ENCODE measurements at places on chromosomes 11 and 22.

DNA sequence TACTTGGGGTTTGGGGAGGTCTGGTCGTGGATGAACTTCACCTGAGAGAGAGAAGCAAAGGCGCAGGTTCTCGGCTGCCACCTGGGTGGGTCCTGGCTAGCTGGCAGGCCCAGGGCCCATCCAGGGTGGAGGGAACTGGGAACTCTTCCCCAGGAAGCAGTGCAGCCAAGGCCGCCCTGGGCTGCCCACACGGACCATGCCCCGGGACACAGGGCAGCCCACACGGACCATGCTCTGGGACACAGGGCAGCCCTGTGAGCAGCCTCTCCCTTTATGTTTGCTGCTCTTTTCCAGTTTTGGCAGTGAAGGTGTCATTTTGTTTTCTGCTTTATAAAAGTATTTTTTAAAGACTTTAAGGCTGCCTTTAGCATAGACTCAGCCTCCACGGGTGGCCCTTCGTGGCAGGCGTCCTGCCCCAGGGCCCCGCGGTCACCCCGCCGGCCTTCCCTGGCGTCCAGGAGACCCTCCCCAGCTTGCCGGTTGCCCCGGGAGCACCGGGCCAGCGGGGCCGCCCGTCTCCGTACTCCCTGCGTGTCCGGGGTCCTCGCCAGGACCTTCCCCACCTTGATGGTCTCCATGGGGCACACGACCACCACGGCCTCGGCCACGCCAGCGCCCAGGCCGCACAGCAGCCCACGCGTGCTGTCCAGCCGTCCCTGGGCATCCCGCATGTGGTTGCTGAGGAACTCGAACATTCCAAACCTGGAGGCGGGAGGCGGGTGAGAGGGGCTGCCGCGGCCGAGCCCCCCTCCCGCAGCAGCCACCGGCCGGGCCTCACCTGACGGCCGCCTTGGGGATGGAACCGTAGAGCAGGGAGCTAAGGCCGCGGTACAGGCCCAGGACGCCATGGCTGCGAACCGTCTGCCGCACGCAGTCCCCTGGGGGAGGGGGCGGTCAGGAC, 1.1 kb downstream of the SLC25A1 start:
- no peak for DNase-seq

DNA sequence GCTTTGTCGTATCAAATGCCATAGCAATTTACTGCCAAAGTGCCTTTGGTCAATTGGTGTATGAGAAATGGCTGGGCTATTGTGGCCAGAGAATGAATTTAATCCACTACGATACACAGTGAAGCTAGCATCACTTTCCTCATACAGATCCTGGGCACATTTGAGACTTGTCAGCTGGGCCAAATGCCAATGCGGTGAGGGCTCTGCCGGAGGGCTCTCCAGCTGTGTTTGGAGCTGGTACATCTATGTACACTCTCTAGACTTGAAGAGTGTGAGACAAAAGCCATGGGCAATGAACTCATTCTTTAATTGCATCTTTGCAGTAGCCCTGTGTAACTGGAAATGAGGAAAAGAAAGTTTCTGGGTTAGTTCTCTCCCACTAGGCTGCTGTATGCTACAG, 1052.9 kb downstream of the NTM start:
- DNase-seq = no peak

DNA sequence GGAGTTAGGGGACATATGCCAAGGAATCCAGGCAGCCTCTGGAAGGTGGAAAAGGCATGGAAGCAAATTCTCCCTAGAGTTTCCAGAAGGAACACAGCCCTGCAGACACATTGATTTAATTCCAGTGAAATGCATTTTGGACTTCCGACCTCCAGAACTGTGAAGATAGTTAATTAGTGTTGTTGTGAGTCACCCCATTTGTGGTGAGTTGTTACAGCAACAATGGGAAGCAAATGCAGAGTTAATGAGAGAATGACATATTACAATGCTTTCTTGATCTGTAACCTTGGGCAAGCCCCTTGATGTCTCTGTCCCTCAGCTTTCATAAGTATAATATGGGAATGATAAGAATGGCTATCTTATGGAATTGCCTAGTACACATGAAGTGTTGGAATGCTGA, 178.7 kb downstream of the KIRREL3 start:
- DNase-seq = no peak

GRCh38 chr11:73894725-73895335, 18.0 kb downstream of the PAAF1 start:
- DNase-seq = no peak

GRCh38 chr11:72984453-72985077, 157.6 kb downstream of the FCHSD2 start:
- no peak for DNase-seq

- DNase-seq = no peak
Observed at GRCh38 chr11:65883786-65884715, 4.2 kb downstream of the FIBP start.

- no peak for DNase-seq
Observed at GRCh38 chr11:122046846-122047245, 69.2 kb downstream of the BLID start.

- DNase-seq = peak; percentile 56
Observed at GRCh38 chr11:28697920-28698827, 590.0 kb downstream of the METTL15 start.

GRCh38 chr11:125887373-125888324, at the start of gene HYLS1:
HYLS1 (plus strand) TSS chr11:125887668; CDS start chr11:125899369, 11,701 bp downstream.
- DNase-seq = peak; percentile 91

DNA sequence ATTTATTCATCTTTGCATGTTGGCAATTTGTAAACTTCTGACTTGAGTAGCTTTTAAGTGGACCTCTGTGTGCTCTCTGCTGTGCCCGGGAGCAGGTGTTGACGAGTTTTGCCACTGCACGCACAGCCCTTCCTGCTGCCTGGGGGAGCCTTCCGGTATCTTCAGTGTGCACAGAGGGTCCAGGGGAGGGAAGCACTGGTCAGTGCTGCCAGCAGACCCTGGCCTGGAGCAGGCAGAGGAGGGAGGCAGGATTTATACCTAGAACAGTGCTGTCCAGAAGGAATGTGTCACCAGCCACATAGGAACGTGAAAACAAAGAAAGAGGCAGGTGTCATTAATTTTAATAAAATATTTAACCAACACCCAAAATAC, 403.6 kb downstream of the TBC1D22A start:
- DNase-seq = no peak

DNA sequence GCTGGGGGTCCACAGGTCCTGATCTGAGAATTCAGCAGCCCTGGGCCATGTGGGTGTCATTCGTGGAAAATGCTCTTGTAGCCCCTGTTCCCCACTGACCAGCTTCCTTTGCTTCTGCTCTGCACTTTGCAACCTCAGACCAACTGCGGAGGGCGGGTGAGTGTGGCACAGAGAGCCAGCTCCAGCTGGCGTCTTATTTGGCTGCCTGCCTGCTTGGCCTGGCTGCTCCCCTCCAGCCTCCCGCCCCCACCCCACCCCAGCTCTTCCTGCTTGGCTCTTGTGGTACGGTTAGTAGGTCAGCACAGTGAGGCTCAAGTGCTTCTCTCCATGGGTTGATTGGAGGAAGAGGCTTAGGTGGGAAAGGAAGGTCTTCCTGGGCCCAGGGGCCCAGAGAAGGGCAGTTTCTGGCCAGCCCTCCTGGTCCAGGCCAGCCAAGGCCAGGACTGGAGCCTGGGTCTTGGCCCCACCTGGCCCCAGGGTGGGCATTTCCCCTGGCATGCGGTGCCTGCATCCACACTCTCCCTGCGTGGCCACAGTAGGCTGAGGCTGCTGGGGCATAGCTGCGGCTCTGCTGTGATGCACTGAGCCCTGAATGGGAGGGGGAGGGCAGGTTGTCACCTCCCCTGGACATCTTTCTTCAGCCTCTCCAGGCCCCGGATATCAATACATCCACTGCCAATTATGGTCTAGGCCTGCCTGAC, 26.5 kb downstream of the MYO7A start:
- DNase-seq = no peak

DNA sequence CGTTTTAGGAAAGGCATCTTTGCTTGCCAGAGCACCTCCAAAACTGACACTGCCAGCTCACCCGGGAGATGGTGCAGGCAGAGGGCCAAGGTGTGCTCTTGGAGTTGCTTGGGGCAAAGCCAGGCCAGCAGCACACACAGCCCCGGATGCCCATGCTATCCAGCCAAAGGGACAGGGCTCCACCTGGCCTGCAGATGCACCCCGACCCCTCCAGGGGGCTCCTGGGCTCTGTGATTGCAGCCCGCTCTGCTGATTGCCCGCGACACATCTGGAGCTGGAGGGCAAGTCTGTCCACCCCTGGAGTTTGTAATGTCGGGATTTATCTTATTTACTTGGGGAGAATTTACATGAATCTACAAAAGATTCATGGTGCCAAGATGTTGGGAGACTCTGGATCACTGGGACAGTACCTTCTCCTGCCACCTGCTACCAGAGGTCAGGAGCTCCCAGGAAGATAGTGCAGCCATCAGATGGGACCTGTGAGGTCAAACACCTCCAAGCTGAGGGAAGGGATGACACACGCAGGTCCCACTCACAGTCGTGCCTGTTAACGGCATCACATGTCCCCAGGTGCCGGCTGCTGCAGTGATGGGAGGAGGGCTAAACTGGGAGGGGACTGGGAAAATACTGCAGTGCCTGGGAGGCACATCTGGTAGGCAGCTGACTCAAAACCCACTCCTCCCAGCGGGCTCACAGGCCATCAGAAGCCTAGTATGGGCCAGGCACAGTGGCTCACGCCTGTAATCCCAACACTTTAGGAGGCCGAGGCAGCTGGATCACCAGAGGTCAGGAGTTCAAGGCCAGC, 17.2 kb downstream of the CBX7 start:
- DNase-seq = no peak

DNA sequence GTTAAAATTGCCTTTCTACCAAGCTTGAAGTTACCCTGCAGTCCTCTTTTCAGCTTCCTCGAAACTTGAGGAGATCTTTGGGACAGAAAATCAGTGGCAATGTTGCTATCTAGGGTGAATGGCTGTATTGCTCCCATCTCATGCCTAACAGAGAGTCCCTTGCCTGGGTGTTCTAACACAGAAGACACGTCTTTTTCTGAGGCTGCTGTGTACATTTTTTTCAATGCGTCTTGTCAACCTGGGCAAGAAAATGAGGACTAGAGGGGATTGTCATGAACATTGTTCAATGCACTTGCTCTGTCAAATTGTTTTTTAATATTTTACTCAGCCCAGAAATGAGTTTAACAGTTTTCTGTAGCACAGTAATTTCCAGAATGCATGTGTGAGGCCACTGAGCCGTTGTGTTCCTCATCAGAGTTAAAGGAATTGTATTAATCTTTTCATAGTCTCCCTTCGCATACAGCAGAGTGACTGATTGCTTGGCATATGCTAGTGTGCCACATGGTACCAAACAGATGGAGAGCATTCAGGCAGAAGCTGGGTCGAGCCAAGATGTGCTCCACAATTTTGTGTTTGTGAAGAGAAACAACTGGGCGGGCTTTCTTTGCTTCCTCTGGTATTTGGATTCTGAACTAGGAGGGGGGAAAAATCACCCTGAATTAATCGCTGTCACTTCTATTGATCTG, 86.0 kb downstream of the CASP12 start:
- DNase-seq = no peak

DNA sequence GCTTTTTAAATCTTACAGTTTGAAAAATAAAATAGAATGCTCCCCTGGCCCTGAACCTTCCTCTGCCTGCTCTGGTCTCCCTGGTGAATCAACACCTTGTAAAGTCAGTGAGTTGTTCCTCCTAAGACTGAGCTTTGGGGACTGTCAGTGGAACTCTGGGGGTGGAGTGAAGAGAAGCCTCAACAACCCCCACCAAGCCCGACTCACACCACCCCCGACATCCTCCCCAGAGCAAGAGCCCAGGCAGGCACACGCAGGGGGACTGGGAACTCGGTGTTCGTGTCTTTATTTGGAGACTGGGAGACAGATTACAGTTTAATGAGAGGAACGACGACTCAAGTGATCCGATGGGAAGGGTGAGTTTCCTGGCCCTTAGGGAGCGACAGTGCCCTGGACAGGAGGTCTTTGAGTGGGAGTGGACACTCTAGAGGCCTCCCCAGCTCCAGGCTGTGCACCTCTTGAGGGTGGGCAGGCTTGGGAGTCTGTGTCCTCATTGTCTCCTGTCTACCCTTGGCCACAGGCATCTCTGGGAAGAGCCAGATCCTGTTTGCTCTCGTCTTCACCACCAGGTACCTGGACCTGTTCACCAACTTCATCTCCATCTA, 6.2 kb downstream of the KDELR3 start:
- no peak for DNase-seq

All from left kidney (tissue), 8 donors.